ENCODE measurements at places on chromosomes 7 and 10.

DNA sequence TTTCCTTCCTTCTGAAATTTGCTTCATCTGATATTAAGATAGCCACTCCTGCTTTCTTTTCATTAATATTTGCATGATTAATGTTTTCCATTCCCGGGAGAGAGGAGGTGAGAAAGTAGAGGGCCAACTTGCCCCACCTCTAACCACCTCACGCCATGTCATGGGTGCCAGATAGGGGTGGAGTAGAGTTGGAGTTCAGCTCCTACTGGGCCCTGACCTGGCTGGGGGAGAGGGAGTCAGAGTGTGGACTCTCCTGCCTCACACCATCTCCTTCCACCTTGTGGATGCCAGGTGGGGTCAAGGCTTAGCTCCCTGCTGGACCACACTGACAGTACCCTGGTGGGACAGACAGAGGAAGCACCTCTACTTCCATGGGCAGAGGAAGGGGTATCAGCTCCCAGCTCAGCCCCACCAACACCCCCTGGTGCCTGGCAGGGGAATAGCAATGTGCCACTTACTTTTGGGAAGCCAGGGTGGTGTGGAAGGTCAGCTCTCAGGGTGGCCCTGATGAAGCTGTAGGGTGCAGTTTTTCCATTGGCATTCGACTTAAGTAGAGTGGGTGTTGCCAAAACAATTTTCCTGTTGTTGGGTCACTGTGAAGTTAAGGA is 28.0 kb downstream of the CHST12 start:
- no peak for DNase-seq

- no peak for DNase-seq
Observed at GRCh38 chr10:29039677-29040189, 249.1 kb upstream of the LYZL1 start.

DNA sequence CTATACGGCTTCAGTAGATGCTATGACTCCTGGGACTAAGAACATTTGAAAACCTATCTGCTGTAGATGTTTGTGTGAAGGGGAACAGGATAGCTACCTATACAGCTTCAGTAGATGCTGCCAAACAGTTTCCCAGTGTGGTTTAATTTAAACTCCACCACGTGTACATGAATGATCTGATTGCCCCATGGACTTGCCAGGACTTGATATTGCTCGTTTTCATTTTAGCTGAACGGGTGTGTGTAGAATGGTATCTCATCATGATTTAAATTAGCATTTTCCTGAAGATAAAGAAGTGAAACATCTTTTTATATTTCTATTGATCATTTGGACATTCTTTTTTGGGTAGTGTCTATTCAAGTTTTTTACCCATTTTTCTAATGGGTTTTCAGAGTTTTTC is 77.8 kb upstream of the PIP4K2A start:
- DNase-seq: no peak

- no peak for DNase-seq
Observed at GRCh38 chr7:100483722-100484672, at the start of gene NYAP1. Gene NYAP1, plus strand, starts transcription at chr7:100483927. Its CDS starts 1,385 bp downstream, at chr7:100485312.

- DNase-seq: no peak
Observed at GRCh38 chr7:48497521-48497920, 326.3 kb downstream of the ABCA13 start.

DNA sequence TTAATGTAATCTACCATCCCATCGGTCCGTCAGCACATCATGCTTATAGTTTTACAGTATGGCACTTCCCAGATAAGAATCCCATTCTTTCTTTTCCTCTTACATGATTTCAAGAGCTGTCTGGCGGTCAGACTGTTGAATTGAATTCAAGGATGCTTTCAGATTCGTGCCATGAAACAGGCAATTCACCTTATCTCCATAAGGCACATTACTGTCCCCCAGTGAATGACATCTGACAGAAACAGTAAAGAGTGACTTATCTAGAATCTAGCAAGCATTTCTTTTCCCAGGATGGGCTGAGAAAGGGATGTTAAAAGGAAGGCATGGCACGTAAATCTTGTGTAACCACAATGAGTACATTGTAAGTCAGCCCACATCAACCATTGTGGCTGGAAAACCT is 61.1 kb upstream of the SEM1 start:
- DNase-seq: no peak

GRCh38 chr10:43227911-43228782 is 38.7 kb downstream of the RASGEF1A start:
- no peak for DNase-seq

DNA sequence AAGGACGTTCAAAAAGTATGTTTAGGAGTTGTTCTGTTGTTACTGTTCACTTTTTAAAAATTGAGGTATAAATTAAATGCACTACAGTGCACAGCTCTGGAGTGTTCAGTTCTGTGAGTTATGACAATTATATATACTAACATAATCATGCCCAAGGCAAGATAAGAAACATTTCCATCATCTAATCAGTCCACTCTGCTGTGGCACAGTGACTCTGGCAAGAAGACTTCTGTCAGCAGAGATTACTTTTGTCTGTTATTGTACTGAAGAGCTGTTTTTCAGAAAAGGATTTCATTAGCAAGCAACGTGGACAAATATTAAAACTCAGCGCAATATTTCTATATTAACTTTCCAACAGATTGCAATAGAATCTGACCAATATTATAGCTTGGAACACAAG is 32.0 kb downstream of the ICA1 start:
- no peak for DNase-seq

- no peak for DNase-seq
Observed at GRCh38 chr7:92436612-92437445, 10.5 kb upstream of the GATAD1 start.

DNA sequence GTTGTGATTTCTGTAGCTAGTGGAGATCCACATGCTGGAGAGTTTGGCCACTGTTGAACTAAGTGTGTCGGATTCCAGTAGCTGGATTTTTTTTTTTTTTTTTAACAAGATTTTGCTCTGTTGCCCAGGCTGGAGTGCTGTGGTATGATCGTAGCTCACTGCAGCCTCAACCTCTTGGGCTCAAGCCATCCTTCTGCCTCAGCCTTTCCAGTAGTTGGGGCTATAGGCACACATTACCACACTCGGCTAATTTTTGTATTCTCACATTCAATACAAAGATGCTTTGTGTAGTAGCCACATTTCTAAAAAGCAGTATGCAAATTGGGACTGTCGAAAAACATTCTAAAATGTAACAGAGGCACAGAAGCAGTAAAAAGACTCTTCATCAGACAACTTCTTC is 63.5 kb downstream of the RABGEF1 start:
- DNase-seq: no peak

DNA sequence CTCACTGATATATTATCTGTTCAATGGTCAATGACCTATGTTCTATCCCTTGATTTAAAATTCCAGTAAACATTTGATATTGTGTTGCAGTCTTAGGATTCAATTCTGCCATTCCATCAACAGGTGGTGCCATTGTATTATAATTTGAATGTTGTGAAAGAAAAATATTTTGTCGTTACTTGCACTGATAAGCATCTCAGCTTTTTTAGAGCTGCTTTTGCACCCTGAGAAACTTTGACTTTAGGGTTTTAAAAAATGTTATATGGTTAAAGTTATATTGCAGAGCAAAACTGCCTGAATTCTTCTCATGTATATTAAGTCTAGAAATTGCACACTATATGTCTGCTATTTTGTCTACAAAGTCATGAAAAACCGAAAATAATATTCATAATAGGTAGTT is 18.8 kb upstream of the MINDY3 start:
- peak; percentile 72 for DNase-seq

- DNase-seq: peak; percentile 93
Observed at GRCh38 chr10:119270762-119271366, 63.5 kb downstream of the GRK5 start.

- DNase-seq: no peak
Observed at GRCh38 chr10:49632406-49633317, 18.8 kb downstream of the CHAT start.

DNA sequence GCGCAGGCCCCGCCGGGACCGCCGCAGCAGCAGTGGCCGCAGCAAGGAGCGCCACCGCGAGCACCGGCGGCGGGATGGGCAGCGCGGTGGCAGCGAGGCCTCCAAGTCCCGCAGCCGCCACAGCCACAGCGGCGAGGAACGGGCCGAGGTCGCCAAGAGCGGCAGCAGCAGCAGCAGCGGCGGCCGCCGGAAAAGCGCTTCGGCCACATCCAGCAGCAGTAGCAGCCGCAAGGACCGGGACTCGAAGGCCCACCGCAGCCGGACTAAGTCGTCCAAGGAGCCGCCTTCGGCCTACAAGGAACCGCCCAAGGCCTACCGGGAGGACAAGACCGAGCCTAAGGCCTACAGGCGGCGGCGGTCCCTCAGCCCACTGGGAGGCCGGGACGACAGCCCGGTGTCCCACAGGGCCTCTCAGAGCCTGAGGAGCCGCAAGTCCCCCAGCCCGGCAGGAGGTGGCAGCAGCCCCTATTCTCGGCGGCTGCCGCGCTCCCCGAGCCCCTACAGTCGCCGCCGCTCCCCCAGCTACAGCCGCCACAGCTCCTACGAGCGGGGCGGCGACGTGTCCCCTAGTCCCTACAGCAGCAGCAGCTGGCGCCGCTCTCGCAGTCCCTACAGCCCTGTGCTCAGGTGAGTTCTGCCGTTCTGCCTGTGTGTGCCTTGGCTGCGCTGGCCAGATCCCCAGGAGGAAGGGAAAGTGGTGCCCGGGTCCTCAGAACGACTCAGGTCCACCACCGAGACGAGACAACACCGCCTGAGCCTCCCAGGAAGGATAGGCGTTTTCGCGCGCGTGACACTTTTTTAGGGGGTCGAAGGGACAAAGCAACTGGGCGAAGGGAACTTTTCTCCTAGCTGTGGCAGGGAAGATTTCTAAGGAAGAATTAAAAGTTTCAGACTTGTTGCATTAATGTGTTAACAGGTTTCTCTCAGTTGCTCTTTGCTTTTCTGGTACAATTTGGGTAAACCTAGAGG is 1.5 kb downstream of the CDK13 start:
- DNase-seq: peak; percentile 40

- no peak for DNase-seq
Observed at GRCh38 chr7:123143252-123144006, 56.3 kb downstream of the SLC13A1 start.

GRCh38 chr10:123472606-123473005 is 193.5 kb upstream of the GPR26 start:
- DNase-seq: no peak

GRCh38 chr10:25455980-25456567 is 281.3 kb downstream of the GPR158 start:
- no peak for DNase-seq

DNA sequence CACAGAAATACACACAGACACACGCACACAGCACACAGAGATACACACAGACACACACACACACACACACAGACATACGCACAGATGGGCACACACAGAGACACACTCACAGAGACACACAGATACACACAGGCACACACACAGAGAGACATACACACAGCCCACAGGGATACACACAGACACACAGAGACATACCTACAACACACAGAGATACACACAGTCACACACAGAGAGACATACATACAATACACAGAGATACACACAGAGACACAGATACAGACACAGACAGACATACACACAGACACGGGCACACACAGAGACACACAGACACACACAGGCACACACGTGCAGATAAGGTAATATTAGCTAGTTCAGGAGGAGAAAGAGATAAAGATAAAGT is 76.9 kb downstream of the EGFR start:
- no peak for DNase-seq

DNA sequence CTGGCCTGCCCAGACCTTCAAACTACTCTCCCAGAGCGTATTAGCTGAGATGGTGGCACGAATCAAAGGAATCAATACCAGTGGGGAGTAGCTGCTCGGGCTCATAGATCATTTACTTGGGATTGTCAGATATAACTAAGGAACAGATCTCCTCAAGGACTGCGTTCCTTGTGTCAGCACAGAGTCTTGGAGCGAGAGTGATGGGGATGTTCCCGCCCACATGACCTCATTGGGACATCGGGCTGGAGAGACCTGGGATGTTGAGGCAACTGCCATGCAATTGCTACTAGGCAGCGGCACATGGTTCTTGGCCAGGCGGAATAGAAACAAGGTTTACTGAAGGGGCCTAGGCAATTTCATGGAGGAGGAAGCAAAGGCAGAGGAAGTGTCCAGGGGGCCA is 132.6 kb downstream of the FRMD4A start:
- DNase-seq: no peak

DNA sequence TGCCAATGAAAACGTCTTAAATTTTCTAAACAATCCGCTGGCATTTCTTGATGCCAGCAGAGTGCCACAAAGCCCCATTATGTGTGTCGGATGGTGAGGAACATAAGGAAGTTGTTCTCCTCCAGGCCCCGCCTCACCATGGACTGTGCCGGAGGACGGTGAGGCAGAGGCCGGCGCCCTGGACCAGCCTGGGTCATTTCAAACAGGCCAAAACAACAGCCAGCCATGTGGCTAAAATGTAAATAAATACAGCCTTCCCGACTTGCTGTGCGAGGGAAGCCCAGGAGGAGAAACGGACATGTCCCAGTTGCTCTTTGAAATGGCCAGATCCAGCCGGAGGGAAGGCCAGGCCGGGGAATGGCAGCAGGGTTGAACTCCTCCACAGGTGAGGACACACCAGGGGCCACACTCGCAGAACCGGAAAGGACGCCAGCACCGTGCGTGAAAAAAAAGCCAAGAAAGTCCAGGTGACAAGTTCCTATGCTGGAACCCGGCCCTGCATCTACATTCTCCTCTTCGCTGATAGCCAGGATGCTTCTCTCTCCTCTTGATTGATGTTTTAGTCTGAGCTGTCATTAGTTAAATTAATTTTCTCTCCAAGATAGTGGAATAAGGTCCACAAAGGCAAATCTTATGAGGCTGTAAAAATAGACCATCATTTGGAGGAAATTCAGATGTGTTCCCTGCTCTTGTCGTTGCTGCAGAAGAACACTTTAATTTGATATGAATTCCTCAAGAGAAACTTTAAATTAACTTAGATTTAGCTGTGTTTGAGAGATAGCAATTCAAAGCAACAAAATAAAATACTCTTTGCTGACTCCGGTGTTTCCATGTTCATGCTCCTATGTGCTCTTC is 64.6 kb downstream of the EBF3 start:
- DNase-seq: no peak

DNA sequence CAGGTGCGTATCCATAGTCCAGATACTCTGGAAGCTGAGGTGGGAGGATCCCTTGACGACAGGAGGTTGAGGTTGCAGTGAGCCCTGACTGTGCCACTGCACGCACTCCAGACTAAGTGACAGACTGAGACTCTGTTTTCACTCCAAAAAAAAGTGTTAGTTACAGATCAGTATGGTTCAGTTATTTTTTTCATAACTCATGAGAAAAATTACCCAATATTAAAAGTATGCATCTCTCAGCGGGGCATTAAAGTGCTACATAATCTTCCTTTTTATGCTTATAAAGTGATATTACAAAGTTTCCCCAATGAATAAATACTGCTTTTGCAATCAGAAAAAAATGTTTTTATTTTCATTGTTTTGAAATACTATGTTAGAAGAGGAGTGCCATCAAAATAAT is 147.9 kb downstream of the ZNF438 start:
- no peak for DNase-seq

- peak; percentile 30 for DNase-seq
Observed at GRCh38 chr7:75993689-75994387, 557 bp downstream of the TMEM120A start.

GRCh38 chr10:93152136-93152535 is 78.4 kb downstream of the CYP26A1 start:
- DNase-seq: no peak

All from kidney capillary endothelial cell (primary cell).